ENCODE measurements at places on chromosomes 16 and 17.

- no peak for DNase-seq
These were observed 264.9 kb downstream of the FTO start for GRCh38 chr16:53968896-53969295.

DNA sequence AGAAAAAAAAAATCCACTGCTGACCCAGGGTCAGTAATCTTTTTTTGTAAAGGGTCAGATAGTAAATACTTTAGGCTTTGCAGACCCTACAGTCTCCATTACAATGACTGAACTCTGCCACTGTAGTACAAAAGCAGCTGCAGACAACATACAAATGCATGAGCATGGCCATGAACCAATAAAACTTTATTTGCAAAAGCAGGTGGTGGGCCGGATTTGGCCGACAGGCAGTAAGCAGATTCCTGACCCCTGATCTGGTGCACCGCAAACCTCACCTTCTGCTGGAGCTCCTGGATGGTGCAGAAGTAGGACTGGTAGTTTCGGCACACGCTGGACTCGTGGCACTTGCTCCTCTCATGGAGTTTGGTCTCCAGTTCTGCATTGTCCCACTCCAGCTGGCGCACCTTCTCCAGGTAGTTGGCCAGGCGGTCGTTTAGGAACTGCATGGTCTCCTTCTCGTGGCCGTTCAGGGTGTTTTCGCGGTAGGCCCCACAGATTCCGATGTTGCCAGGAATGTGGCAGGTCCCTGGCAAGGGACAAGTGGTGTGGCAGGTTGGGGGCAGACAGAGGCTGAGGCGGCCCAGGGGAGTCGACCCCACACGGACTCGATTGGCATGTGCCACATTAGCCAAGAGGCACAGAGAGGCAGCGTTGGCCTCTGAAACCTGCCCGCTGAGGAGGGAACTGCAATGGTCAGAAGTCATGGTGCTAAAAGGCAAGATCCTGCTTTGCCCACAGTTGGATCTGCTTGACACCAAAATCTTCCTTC, 13.1 kb downstream of the KRT37 start:
- no peak for DNase-seq

DNA sequence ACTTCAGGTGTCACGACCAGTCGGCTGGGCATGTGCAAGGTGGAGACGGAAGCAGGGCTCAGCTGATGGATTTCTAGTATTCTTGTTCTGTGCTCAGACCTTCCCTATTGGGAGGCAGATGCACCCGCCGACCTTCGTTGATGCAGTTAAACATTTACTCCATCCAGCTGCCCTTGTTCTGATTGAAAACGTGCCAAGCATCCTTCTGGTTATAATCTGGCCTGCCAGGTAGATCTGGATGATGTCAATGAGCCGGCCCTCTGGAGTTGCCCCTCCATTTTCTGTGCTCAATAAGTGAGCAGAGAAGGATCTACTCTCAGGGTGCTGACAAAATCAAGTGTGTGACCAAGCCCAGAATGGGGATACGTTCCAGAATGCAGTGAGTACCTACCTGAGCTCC, 38.3 kb downstream of the CCDC182 start:
- DNase-seq: no peak

- no peak for DNase-seq
These were observed 80.6 kb downstream of the AMFR start for GRCh38 chr16:56344518-56345405.

DNA sequence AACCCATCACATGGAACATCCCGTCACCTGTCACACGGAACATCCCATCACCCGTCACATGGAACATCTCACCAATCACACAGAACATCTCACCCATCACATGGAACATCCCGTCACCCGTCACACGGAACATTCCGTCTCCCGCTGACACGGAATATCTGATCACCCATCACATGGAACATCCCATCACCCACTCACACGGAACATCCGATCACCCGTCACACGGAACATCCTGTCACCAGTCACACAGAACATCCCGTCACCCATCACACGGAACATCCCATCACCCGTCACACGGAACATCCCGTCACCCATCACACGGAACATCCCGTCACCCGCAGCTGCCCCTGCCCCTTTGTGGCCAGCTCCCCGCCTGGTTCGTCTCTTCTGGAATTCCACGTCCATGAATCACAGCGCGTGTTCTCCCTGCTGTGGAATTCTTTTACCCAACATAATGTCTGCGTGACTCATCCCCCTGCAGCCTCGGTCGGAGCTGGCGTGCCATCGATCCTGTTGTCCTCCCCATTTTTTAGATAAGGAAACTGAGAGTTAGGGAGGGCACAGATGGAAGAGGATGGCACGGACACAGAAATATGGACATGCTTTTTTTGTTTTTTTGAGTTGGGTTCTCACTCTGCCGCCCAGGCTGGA, 5.6 kb downstream of the CPNE7 start:
- no peak for DNase-seq

DNA sequence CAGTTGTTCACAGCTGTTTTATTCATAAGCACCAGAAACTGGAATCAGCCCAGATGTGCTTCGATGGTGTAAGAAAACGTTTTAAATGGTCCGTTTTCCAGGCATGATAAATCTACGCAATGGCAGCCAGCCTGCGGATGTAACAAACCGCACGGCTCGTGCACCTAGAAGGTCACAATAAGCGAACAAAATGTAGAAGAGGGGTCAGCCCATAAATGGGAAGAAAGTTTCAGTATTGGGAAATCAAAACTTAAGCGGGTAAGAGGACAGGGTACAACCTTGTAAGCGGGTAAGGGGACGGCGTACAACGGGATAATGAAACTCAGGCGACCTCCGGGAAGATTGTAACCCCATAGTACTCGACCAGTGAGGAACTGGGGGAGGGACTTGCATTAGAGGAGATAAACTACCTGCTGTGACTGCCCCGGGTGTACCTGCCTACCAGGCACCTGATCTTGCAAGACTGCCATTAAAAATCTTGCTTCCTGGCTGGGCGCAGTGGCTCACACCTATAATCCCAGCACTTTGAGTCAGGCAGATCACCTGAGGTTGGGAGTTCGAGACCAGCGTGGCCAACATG, 66.6 kb downstream of the ANKRD11 start:
- DNase-seq: no peak

GRCh38 chr17:17375841-17376240, 72.7 kb downstream of the NT5M start:
- no peak for DNase-seq

- no peak for DNase-seq
These were observed 786.6 kb upstream of the SOX9 start for GRCh38 chr17:71334048-71334751.

GRCh38 chr16:426115-426905, 861 bp downstream of the RAB11FIP3 start:
- peak; percentile 40 for DNase-seq

DNA sequence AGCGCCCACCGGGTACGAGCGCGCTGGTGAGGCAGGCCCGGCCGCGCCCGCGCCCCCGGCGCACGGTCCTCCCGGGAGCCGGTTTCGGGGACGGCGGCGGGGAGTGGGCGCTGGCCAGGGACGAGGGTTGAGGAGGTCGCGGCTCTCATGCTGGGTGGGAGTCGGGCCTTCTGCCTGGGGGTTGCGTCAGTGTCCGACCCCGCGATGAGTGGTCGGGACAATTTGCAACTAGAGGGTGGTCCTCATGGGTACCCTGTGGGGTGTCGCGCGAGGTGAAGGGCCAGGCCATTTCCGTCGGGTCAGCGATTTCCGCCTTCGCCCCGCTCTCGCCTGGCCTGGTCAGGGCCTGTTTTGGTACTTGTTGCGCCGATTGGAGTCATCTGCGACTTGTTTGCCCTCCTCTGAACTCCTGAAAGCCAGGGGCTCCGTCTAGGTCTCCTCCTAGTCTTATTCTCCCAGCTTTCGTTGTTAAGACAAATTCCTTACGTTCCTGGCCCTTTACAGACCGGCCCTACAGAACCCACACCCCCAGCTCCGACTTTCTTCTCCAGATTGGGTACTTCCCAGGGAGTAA, 14.9 kb downstream of the NAA60 start:
- DNase-seq: no peak

DNA sequence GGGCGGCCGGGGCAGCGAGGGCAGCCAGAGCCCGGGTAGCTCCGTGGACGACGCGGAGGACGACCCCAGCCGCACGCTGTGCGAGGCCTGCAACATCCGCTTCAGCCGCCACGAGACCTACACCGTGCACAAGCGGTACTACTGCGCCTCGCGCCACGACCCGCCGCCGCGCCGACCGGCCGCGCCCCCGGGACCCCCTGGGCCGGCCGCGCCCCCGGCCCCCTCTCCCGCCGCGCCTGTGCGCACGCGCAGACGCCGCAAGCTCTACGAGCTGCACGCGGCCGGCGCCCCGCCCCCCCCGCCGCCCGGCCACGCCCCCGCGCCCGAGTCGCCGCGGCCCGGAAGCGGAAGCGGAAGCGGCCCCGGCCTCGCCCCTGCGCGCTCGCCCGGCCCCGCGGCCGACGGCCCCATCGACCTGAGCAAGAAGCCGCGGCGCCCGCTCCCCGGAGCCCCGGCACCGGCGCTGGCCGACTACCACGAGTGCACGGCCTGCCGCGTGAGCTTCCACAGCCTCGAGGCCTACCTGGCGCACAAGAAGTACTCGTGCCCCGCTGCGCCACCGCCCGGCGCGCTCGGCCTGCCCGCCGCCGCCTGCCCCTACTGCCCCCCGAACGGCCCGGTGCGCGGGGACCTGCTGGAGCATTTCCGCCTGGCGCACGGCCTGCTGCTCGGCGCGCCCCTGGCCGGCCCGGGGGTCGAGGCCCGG, 36.1 kb upstream of the ZC3H18 start:
- DNase-seq: peak; percentile 91

GRCh38 chr17:80363518-80364090, 51.4 kb upstream of the ENDOV start:
- no peak for DNase-seq

- no peak for DNase-seq
These were observed 15.5 kb downstream of the ERCC4 start for GRCh38 chr16:13935408-13935807.

DNA sequence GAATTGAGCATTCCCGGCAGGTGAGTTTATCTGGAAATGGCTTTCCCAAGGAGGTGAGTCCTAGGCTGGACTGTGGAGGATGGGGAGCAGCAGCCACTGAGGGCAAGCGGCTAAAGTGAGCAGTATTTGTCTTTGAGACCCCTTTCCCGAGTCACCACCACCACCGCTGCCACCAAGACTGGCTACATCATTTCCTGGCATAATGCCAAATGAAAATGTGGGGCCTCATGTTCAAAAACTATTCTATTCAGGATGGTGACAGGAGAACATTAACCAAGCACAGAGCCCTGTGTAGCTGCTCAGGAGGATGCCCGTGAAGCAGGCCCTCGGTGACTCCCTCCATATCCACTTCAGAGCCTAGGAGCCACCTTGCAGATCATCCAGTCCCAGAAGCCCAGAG, 46.0 kb downstream of the NOG start:
- DNase-seq: peak; percentile 8

- peak; percentile 25 for DNase-seq
These were observed 353.1 kb downstream of the FOXL1 start for GRCh38 chr16:86931410-86931941.

GRCh38 chr16:48627148-48627547, 17.2 kb upstream of the N4BP1 start:
- DNase-seq: no peak

- no peak for DNase-seq
These were observed at the start of gene PLXDC1 for GRCh38 chr17:39151150-39151942. PLXDC1 (minus strand) TSS chr17:39151637; CDS start chr17:39151437, 200 bp downstream.

- DNase-seq: peak; percentile 63
These were observed 577 bp upstream of the HS3ST2 start for GRCh38 chr16:22813223-22813947.

GRCh38 chr16:89612415-89613166, 851 bp upstream of the DPEP1 start:
- peak; percentile 56 for DNase-seq

DNA sequence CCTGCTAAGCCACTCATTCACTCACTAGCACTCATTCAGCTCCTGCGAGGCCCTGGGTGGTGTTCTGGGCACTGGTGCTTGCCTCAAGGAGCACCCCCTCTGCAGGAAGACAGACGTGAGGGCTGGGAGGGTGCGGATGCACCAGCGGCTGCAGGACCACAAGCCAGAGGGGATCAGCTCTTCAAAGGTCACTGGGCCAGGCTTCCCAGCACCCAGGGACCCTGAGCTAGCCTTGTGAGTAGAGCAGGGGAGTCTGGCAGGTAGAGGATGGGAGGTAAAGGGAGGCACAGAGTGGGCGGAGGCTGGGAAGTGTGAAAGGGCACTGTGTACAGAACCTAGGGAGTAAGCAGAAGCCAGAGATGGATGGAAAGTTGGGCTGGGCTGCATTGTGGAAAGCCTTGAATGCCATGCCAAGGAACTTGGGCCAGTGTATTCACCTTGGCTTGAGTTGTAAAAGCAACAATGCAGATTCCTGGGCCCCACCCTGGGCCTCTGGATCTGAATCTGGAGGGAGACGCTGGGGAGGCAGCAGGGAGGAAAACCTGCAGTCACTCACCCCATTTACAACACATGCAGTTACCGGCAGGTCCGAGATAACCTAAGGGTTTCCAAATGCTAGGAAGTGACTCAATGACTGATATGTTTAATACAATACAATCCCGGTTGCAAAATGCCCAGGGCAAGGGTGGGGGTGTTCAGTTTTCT, 1.7 kb downstream of the IL4R start:
- DNase-seq: no peak

- DNase-seq: no peak
These were observed 7.8 kb downstream of the CLCN7 start for GRCh38 chr16:1466968-1467521.

DNA sequence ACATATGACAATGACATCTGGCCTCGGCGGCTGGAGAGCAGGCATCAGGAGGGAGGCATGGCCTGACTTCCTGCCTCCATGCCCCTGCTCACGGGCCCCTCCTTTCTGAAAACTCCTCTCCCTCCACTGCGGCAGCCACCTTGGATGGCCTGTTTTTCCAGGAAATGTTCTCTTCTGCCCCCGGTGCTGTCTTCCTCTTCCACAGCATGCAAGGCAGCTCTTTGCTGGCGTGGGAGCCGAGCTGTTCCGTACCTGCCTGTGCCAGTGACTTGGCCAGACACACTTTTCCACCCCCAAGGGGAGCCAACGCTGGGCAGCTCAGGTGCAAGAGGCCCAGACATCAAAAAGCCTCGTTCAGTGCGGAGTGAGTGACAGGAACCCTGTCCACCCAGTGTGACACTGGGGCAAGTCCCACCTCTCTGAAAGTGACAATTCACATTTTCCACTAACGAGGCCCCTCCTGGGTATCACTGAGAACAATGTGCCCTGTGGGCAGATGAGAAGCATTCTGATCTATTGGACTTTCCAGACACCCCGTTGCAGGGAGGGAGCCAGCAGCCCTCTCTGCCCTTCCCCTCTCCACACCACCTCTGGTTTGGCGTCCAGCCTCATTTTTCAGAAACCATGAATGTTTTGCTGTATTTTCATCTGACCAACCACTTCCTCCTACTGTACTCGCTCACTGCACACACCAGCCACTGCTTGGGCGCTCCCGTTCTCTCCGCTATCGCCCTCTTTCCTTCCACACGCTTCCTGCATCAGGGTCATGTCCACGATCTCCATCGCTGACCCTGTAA, 31.2 kb downstream of the NSMCE1 start:
- no peak for DNase-seq

DNA sequence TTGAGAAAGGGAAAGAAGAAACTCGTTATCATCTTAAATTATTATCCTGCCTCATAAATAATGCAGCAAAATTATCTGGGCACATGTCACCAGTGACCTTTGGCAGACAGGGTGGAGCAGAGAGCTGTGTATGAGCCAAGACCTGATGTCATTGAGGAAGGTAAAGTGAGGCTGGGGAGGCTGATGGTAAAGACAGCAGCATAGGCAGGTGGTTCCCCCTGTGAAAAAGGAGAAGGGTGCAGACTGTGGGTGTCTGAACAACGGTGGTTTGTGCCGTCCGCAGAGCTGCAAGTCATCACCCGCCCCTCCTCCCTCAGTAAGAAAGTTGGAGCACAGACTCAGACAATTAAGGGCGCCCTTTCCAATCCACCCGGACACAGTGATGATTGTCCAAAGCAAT, 30.8 kb upstream of the METTL16 start:
- DNase-seq: no peak

Data from brain (organoid and tissue), 16 donors.